ENCODE measurements at places on chromosomes 1 and 21.

DNA sequence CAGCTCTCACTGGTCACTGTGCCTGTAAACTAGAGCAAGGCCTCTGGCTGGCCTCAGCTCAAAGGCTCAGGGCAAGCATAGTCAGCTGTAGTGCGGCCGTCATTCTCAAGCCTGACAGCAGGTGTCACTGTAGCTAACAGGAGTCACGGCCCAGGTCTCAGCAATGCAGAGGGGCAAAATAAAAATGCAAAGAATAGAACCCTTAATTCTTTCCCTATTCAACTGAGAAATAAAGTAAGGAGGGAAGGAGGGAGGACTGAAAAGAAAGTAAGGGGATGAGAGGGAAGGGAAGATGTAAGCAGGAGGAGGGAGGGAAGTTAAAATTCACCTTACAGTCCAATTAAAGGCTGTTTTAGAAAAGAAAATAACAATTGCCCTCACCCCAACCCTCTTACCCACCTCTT lies 106.1 kb downstream of the KIAA0319L start:
- DNase-seq, result peak; percentile 58

- no peak for DNase-seq
These were observed 2.4 kb downstream of the ALX3 start for GRCh38 chr1:110067893-110068645.

DNA sequence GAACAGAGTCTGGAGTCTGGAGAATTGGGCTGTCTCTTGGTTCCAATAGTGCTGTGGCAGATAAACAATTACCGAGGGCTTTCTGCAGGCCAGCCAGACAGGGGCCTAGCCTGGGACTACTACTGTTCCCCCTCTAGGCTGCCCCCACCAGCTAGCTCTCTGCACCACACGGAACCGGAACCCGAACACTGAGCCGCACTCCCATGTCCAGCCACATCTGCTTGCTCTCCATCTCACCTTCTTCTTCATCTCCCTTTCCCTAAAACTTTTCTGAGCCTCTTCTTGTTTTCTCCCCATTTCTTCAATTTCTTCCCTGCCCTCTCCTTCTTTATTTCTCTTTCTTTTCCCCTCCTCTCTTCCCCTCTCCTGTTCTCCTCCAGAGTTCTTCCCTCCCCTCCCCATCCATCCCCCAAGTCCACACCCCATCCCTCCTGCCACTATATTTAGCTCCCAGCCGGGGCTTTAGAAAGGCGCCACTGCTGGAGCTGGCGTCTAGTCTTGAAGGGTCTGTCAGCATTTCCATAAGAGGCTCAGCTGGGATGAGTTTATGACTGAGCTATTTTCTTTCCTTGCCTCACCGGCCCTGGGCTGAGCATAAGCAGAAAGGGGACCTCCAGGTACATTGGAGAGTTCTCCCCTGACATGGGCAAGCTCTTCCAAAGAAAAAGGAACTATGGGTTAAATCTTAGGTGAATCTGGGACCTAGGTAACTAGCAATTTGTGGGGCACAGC lies 25.7 kb upstream of the ATP2B4 start:
- DNase-seq, result no peak

DNA sequence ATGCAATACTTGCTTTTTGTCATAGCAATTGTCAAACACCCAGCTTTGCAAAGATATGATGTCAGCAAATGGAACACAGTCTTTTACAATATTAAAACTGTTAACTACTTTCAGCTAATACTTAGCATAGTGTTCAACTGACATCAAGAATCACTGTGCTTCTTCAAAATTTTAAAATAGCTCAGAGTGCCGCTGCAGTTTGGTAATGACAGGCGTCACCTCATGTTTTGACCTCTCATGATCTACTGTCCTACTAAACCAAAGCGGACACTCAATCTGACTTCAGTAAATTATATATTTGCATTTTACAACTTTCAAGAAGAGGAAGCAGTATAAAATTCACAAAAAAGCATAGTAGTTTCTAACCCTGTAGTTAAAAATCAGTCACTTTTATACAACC lies 2.0 kb downstream of the FMO1 start:
- DNase-seq, result no peak

DNA sequence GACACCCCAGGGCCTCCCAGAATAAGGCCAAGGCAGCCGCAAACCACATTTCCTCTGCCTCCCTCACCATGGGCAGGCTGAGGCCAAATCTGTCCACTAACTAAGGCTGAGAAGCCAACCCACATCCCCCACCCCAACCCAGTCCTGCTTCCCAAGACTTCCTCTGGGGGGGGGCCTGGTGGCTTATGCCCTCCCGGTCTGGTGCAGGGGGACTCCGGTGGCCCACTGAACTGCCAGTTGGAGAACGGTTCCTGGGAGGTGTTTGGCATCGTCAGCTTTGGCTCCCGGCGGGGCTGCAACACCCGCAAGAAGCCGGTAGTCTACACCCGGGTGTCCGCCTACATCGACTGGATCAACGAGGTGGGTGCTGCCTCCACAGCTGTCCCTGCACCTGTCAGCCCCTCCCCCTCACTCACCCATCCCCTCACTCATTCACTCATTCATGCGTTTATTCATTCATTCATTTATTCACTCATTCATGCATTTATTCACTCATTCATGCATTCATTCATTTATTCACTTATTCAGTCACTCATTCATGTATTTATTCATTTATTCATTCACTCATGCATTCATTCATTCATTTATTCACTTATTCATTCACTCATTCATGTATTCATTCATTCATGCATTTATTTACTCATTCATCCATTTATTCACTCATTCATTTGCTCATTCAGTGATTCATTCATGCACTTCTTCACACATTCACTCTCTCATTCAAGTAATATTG lies 7.3 kb downstream of the CTRC start:
- no peak for DNase-seq
